GM23248 (cell line): ENCODE measurements at places on chromosomes 12 and 14. TPM values are rescaled to one million over a fixed set of nuclear protein-coding genes. Genes with fewer than 3 reads are reported as not detected.
A peak's percentile ranks its signal among the peaks of the same experiment; 100 is the strongest.

GRCh38 chr14:100533656-100534485, 53.3 kb downstream of the BEGAIN start:
- DNase-seq, result peak; percentile 48
- H3K4me1 ChIP-seq, result peaks cover 8% of the 10 kb centered on the region; the same call in 1 of the 2 replicates
- H3K4me3 ChIP-seq, result no peak overlapping the region
- no peak overlapping the region for H3K27ac ChIP-seq

GRCh38 chr14:28758885-28759652, 7.5 kb upstream of the FOXG1 start:
- DNase-seq, result peak; percentile 32
- no peak overlapping the region for H3K27ac ChIP-seq
- peaks cover 97% of the 10 kb centered on the region for H3K27me3 ChIP-seq
- H3K4me3 ChIP-seq, result no peak overlapping the region; the same call in 1 of the 2 replicates

- H3K4me3 ChIP-seq, result no peak overlapping the region
- H3K36me3 ChIP-seq, result no peaks in the 10 kb centered on the region
- no peak overlapping the region for H3K27ac ChIP-seq
- DNase-seq, result peak; percentile 36
- no peaks in the 10 kb centered on the region for H3K27me3 ChIP-seq
Measured at GRCh38 chr14:49052521-49052920, 533.7 kb downstream of the RPS29 start.

- H3K36me3 ChIP-seq, result no peaks in the 10 kb centered on the region
- no peaks in the 10 kb centered on the region; the same call in 1 of the 2 replicates for H3K27me3 ChIP-seq
- H3K4me3 ChIP-seq, result no peak overlapping the region
- DNase-seq, result peak; percentile 57
- no peak overlapping the region for H3K27ac ChIP-seq
- H3K4me1 ChIP-seq, result 0 out of 2 replicates have a peak, but pooled peaks cover 3% of the 10 kb centered on the region
Measured at GRCh38 chr14:36818794-36819384, 157.2 kb downstream of the PAX9 start.

ZNF384 gene
- polyA plus RNA-seq, result 23.6 and 26.0 TPM in 2 replicates

EXOC3L4 gene
- polyA plus RNA-seq, result not detected in 2 replicates

DNA sequence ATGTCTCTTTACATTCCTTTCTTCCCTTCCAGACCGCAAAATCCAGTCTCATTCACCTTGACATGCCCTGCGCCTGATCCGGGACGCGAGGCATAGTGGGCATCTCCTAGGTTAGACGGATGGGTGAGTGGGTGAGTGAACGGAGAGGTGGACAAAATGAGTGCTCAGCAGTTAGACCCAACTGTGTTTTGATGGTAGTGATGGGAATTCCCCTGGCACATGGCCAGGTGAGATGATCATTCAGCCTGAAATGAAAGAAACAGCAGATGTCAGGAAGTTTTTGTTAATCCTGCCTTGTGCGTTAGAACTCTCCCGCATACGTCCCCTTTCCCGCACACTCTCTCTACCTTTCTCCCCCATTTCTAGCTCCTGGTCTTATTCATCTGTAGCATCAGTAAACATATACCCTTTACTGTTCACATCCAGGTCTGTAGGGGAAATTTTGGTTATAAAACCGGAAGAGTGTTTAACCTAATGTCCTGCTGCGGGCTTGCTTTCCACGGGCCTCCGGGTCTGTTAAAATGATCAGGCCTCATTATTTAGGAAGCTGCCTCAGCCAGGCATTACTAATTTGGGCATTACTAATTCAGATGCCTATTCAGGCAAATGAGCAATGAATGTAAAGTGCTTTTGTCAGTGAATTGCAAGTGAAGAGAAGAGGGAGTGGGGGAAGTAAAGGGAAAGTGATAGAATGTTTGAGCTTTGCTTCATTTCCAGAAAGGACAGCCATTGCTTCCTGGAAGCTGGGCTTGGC, 172.8 kb downstream of the ETV6 start:
- peak overlapping the region; percentile 3; the same call in 1 of the 2 replicates for H3K4me3 ChIP-seq
- peaks cover 19% of the 10 kb centered on the region for H3K4me1 ChIP-seq
- peak; percentile 53 for DNase-seq
- no peaks in the 10 kb centered on the region for H3K36me3 ChIP-seq

TMTC2 gene
- polyA plus RNA-seq, result 0.36 and 0.58 TPM in 2 replicates
